Stimulated activated CD8-positive, alpha-beta memory T cell treated with anti-CD3 and anti-CD28 coated beads, Interleukin-15, amount 100 ng/mL, for 1 hour (primary cell): ENCODE measurements at places on chromosomes 16 and 17.

DNA sequence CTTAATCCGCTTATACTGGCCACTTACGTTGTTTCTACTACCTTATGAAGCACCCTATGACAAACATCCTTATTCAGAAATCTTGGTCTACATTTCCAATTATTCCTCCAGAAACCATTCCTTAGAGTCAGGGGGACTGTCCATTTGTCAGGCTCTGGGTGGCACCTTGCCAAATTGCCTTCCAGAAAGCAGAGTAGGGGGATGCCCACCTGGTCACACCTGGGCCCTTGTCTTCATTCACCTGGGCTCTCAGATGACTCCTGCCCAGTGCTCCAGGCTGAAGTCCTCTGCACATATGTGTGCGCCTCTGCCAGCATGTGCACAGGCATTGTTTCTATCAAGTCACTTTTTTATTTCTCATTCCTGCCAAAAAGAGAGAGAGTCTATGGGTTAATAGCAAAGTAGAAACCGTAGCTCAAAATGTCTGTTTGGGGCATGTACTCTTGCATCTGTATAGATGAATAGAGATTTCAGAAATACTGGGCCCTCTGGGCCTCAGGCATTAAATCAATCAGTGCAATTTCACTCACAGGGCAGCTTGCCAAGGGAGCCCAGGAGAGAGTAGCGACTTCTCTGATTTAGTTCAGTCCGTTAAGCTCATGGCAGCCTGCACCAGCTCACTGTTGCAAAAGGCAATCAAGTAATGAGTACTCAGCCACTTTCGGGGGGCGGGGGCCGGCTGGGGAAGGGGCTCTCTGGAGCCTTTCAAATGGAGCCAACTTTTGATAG is 104.7 kb downstream of the SOCS1 start:
- no peak for DNase-seq

DNA sequence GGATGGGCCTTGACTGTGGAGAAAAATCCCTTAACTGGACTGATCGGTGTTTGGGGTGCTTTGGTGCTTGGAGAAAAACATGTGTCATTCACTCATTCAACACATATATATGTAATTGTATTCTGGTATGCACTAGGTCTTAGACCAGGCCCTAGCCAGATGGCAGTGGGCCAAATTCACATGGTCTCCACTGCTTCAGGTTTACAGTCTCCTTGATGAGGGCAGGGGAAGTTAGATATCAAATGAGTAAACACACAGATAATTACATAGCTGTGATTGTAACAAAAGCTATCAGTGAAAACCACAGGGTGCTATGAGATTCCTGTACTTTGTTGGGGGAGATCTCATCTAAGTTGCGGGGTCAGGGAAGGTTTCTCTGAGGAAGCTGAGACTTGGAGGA is 78.8 kb downstream of the WWP2 start:
- DNase-seq, result no peak

- DNase-seq, result peak; percentile 25
Observed at GRCh38 chr16:27318392-27319256, 4.8 kb downstream of the IL4R start.

GRCh38 chr16:2284797-2285576 is 17.1 kb upstream of the RNPS1 start:
- DNase-seq, result no peak

- DNase-seq, result no peak
Observed at GRCh38 chr17:50164697-50164988, 1.2 kb upstream of the SGCA start.

DNA sequence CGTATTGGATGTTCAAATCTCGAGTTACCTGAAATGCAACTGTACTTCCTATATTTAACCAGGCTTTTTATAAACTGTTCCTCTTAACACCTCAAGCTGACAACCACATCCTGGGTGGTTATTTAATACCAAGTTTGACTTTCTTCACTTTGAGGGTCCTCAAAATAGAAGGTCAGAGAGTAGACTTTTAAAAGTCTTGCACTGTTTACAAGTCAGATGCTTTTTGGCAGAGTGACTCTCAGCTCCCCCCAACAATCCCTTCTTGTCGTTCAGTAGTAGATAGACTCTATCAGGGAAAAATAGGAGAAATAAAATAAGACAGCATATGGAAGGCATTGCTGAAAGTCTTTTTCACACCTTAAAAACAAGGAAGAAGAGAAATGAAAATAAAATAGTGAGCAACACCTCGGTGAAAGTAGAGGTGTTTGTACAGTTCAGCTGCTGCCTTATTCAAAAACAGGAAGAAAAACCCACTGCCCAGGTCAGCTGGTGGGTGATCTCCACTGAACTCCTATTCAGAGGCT is 650.4 kb downstream of the WWOX start:
- no peak for DNase-seq
